Stimulated activated CD4-positive, alpha-beta T cell treated with anti-CD3 and anti-CD28 coated beads, TNF-alpha, amount 100 ng/mL, for 1 hour (primary cell): ENCODE measurements at places on chromosomes 4 and X.

DNA sequence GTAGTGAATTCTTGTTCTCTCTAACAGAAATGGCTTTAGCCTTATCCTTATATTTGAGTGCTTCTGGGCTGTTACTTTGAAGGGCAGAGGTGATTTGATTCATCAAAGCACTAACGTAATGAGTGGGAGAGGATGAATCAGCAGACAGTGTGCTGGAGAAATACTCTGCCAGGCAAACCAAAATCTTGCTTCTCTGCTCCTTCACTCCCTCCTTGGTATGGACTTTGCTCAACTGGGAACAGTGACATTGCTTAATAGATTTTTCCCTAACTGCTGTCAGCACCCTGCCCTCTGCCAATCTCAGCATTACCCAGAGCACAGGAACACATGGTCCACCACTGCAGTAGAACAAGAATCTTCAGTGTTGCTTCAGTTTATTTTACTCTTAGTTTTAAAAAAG, 56.0 kb downstream of the PDLIM5 start:
- DNase-seq: no peak

GRCh38 chr4:126191536-126191935, 876.8 kb downstream of the FAT4 start:
- no peak for DNase-seq

- no peak for DNase-seq
These were observed 169.9 kb downstream of the SLIT2 start for GRCh38 chr4:20421603-20421985.

DNA sequence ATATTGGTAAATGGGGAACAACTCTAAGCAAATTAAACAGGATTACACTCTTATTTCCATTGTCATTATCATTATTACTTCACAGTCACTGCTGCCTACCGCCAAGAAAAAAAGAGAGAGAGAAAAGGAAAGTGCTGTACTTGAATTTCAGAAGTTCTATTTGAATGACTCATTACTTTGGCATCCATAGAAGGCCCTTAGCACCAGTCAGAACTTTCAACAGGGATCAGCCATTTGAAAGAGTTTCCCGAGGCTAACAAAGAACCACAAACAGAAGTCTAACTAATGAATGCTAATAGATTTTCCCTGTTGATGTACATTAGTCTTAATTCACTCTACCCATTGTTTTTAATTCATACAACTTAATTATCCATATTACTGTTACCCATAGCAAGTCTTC, 116.3 kb downstream of the SHROOM4 start:
- DNase-seq: no peak

GRCh38 chr4:152510349-152511147, 25.3 kb downstream of the FBXW7 start:
- DNase-seq: no peak

GRCh38 chrX:153398275-153398960, 2.7 kb downstream of the PNMA6E start:
- no peak for DNase-seq

GRCh38 chr4:6011271-6011671, 7.0 kb downstream of the C4orf50 start:
- DNase-seq: no peak

- DNase-seq: no peak
These were observed 35.5 kb upstream of the LAMP2 start for GRCh38 chrX:120504569-120504968.

GRCh38 chr4:4981427-4981826, 37.8 kb downstream of the CYTL1 start:
- no peak for DNase-seq

DNA sequence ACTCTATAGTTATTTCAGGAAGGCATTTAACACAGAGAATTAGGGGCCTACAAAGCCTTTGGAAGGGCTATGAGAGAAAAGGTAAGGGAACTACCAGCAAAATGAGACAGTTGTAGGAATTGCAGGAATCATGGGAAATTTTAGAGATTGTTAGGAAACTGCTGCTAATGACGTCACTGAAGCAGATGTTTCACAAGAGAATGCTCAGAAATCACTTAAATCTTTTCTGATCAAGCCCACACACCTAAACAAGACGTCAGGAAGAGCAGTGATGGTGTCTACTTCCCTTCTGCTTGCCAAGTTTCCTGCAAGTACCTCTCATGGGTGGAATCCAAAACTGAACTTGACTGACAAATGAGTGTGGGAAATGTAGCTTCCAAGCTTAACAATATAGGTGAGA, 5.1 kb downstream of the OR13H1 start:
- no peak for DNase-seq

- no peak for DNase-seq
These were observed 207.6 kb upstream of the SLITRK2 start for GRCh38 chrX:145609951-145610511.

DNA sequence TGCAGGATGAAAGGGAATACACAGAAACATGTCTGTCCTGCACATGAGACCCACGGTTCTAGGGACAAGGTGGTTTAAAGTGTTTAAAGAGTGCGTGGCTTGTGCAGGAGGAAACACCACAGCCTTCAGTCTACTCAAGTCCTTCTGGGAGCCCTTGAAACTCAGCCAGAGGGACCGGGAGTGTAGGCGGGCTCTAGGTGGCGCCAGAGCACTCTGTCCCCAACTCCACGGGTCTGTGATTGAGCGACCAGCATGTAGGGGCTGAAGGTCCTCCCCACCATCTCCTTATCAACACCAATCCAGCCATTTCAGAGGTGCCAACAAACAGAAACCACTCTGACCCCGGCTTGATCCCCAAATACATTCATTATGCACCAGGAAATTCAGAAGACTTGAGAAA, 82.0 kb upstream of the CLDN34 start:
- DNase-seq: peak; percentile 26

DNA sequence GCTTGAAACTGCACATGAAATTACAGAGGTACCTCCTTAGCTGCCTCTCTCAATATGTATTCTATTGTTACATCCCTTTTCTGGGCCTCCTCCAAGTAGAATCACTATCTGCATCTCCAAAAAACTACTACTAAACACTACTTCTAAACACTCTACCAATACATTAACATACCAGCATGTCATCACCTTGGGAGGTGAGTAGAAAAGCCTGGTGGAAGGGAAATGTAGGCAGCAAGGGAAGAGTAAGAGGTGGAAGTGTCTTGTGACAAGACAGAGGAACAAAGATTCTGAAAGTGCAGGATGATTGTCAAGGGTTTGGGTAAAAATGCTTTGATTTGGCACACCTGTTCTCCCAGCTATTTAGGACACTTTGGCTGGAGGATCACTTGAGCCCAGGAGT, 3.5 kb downstream of the AFM start:
- DNase-seq: no peak

DNA sequence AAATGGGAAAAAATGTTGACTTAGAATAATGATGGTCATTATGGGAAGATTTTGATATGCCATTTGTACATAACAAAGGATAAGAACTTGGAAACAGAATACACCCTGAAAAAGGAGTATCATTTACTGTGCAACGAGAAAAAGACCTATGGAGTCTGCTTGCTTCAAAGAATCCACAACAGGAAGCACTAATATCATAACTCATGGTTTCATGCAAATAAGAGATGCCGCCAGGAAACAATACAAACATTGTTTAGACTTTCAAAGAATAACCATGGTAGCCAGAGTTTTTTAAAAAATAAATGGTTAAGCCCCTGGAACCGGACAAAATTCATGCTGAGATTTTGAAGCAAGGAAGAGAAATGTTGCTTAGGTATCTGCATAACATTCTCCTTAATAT, 139.9 kb upstream of the ETNPPL start:
- DNase-seq: no peak

- no peak for DNase-seq
These were observed 4.7 kb downstream of the RIPPLY1 start for GRCh38 chrX:106898462-106898861.

DNA sequence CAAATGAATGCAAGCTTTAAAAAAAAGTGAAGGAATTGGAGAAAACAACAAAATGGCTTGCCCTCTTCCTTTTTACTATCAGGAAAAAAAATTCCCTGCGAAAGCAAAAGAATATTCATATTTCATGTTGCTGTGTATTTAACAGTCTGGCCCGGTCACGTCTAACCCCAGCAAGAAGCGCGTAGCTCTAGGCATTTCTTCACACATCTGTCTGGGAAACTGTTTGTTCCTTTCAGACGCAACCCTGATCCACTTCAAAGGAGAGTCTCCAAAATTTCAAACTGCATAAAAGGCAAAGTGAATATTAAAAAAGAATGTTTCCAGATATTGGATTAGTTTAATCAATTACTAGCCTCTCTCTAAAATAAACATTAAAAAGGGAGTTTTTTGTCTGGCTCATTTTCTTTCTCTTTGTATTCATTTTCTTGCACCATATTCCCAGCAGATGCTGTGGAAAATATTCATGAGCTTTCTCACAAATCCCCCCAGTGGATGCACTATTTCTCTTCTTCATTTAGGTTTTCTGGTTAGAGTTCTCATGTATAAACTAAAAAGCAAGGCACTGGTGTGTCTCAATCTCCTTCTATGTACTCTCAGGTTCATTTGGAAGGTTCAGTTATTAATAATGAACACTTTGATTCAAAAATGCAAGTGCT, 145.3 kb downstream of the MID1 start:
- DNase-seq: no peak

GRCh38 chr4:123922847-123923246, 526.3 kb downstream of the SPRY1 start:
- DNase-seq: no peak

- no peak for DNase-seq
These were observed 39.9 kb downstream of the FAM149A start for GRCh38 chr4:186144198-186144945.

DNA sequence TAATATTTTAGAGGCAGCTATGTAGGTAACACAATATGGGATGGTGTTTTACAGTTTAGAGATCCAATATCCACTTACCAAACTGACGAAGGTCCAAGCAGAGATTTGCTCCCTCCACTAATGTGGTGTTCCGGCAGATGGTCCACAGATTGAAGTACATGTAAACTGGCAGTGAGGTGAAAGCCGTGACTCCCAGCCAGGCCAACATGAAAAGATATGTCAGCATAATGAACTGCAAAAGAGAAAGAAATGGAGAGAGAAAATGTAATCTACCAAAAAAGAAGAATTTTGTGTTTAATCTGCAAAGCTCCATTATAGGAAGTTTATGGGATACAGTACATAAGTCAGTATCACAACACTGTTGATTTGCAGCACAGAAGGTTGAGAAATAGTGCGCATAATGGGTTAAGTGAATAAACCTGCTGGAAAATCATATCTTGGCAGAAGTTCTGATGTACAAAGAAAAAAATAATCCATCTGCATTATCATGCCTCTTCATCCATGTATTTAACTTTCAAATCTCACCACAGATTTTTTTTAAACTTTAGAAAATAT, 160.2 kb downstream of the GPM6A start:
- DNase-seq: no peak

GRCh38 chrX:63735882-63736281, 49.1 kb downstream of the ARHGEF9 start:
- no peak for DNase-seq

DNA sequence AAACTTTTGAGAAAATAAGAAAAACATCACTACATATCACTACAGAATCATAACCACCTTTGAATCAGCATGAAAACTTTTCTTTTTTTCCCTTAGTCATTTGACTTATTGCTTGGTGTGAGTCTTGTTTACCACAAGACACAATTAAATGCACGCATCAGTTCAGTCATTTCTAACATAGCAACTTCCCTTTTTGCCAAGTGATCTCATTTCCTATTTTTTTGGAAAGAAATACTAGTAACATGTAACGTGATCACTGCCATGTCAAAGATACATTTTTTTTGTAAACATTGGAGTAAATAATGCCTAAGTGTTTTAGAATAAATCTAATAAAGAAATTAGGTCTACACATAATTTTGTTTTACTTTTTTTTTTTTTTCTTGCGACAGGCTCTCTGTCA, 5.1 kb upstream of the CXCL8 start:
- DNase-seq: no peak

DNA sequence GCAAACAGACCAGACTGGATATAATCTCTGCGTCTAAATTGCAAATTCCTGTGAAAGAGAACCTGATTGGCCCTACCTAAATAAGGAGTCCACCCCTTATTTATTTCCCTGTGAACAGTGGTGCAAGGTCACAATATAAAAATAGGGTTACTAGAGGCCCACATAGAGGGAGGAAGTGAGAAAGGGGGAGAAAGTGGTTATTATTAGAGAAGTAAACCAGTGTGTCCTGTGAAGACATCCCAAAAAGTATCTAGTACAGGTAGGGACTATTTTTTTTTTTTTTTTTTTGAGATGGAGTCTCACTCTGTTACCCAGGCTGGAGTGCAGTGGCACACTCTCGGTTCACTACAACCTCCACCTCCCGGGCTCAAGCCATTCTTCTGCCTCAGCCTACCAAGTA, 15.0 kb upstream of the FRYL start:
- no peak for DNase-seq

DNA sequence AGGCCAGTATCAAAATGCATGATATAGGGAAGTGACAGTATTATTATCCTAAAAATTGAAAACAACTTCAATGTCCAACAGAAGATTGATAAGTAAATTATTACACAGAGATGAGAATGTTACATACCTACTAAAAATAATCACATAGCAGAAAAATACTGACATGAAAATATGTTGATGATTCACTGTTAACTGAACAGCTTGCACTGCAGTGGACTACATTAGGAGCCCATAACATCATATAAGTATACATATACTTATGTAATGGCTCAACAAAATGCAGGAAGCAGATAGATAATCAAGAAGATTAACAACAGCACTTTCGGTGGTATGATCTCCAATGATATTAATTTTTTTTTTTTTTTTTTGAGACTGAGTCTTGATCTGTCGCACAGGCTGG, 7.1 kb downstream of the CLOCK start:
- no peak for DNase-seq

- no peak for DNase-seq
These were observed 21.7 kb downstream of the DDIT4L start for GRCh38 chr4:100168521-100168920.
